ENCODE measurements at places on chromosomes 12 and 14.

DNA sequence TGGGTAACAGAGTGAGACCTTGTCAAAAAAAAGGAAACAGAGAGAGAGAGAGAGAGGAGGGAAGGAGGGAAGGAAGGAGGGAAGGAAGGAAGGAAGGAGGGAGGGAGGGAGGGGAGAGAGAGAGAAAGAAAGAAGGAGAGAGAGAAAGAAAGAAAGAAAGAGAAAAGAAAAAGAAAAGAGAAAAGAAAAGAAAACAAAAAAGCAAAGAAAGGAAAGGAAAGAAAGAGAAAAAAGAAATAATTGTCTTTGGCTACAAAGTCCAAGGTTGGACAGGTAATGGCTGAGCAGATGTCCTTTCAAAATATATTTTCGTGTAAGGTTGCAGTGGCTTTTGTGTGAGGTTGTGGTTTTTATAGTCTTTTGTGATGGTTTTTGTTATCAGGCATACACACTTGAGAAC is 21.6 kb upstream of the CCDC60 start:
- DNase-seq: no peak

DNA sequence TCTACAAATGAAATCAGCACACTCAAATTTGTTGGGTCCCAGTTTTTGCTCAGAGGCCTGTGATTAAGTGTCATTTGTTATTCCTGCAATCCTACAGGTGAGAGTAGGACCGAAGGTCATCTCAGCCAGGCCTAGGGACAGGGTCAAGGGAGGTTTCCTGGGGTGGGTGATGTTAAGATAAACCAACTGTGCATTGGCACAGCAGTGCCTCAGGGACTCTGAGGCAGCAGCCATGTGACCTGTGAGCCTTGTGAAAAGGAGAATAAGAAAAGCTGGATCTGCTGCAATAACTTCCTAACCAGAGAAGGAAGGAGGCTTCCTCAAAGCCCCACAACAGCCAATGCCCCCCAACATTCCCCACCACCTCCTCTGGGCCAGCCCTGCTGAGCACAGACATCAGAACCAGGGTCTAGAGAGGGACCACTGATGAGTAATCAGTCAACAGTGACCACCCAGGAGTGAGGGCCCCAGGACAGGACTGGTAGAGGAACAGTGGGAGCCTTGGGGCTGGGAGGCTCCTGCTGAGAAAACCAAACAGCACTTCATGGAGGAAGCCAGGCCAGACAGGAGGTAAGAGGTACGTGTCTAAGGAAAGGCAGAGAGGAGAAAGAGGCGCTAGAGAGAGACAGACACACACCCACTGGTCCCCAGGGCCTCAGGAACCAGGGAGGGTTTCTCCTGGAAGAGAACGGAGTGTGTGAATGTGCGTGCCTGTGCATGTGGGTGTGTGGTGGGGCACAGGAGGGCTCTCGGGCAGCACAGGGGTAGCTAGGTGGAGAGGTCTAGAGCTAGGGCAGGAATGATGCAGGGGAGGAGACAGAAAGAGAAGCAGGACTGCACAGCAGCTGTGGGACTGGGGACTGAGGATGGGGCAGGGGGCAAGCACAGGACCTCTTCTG is 82.4 kb downstream of the ITPK1 start:
- no peak for DNase-seq

GRCh38 chr12:26918321-26919215 is 19.2 kb downstream of the INTS13 start:
- no peak for DNase-seq

- DNase-seq: no peak
Observed at GRCh38 chr14:59537476-59537875, 39.1 kb downstream of the CCDC175 start.

GRCh38 chr12:67437011-67437410 is 167.9 kb downstream of the CAND1 start:
- no peak for DNase-seq

GRCh38 chr12:113310489-113310888 is 24.4 kb downstream of the SLC8B1 start:
- no peak for DNase-seq

DNA sequence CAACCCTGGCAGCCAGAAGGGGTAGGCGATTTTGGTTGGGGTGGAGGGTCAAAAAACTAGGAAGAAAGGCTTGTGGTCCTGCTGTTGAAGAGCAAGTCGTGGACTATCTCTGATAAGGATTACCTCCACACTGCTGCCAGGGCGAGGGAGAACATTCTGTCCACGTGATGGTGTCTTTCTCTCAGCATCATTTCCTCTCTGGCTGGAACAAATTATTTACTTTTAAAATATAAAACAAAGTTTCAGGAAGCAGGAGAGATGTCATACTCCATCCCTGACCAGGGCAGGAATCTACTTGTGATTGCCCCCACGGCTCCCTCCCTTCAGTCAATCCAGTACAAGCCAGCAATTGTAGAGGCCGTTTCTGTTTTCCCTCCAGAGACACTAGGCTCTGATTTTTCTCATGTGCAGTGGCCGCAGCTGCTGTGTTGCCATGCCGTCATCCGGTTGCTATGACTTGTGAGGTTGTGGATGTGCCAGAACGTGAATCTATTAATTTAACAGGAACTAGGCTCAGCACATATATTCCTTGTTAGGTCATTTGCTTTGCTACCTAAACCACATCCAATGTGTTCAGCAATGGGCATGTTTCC is 61.5 kb upstream of the PTGR2 start:
- no peak for DNase-seq

DNA sequence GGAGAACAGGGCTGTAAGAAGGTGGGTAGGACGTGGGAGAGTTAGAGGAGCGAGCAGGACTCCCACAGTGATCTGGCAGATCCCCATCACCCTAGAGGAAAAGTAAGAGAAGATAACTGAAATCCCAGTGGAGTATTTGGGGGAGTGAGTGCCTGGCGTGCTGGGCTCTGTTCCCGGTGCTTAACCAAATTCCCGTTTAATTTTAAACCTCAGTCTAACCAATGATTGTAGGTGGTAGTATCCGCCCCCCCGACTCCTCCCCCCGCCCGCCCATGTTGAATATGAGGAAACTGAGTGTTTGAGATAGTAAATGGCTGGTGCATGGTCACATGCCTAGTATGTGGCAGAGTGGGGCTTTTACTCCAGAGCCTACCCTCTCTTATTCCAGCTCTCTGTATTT is 1.2 kb downstream of the TARBP2 start:
- no peak for DNase-seq

GRCh38 chr14:96108911-96109310 is 69.7 kb downstream of the C14orf132 start:
- no peak for DNase-seq

- DNase-seq: no peak
Observed at GRCh38 chr12:114287821-114288525, 118.0 kb downstream of the TBX5 start.

DNA sequence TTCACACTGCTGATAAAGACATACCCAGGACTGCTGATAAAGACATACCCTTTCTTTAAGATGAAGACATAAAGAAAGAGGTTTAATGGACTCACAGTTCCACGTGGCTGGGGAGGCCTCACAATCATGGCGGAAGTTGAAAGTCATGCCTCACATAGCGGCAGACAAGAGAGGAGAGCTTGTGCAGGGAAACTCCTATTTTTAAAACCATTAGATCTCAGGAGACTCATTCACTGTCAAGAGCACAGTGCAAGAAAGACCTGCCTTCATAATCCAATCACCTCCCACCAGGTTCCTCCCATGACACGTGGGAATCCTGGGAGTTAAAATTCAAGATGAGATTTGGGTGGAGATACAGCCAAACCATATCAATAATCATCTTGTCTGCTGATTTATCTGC is 278.1 kb downstream of the SLC6A15 start:
- DNase-seq: no peak

GRCh38 chr12:118741194-118741593 is 240.1 kb upstream of the SRRM4 start:
- DNase-seq: no peak

DNA sequence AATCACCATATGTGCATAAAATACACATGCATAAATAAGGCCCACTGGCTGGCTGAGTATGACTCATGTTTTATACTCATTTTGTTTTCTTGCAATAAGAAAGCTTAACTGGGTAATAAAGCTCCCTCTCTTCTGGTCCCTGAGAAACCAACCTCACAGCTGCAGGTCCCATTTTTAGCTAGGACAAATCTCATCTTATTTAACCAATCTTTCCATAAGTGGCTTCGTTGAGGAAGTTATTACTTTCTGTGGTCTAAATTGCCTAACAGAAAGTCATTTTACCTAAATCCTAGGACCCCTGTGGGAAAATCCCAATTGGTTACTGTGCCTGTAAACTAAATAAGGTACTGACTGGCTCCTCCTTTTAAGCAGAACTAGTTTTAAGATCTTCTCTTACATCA is 232.8 kb upstream of the FBXO33 start:
- DNase-seq: no peak

- DNase-seq: no peak
Observed at GRCh38 chr12:105453316-105453715, 122.8 kb downstream of the C12orf75 start.

DNA sequence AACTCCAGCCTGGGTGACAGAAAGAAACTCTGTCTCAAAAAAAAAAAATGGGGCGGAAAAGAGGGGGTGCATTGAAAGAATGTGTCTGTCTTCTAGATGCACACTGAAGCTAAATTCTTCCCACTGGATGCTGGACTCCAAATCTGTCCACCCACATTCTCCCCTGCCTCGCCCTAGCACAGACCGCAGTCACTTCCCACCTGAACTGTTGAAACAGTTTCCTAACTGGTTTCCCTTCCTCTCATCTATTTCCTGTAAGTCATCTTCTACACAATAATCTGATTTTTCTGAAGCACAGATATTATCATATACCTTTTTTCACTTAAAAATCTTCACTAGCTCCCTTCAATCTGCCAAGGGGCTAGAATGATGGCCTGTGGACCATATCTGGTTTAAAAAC is 1.5 kb upstream of the HCAR1 start:
- peak; percentile 10 for DNase-seq

- no peak for DNase-seq
Observed at GRCh38 chr14:34325493-34325892, 136.5 kb downstream of the SPTSSA start.

DNA sequence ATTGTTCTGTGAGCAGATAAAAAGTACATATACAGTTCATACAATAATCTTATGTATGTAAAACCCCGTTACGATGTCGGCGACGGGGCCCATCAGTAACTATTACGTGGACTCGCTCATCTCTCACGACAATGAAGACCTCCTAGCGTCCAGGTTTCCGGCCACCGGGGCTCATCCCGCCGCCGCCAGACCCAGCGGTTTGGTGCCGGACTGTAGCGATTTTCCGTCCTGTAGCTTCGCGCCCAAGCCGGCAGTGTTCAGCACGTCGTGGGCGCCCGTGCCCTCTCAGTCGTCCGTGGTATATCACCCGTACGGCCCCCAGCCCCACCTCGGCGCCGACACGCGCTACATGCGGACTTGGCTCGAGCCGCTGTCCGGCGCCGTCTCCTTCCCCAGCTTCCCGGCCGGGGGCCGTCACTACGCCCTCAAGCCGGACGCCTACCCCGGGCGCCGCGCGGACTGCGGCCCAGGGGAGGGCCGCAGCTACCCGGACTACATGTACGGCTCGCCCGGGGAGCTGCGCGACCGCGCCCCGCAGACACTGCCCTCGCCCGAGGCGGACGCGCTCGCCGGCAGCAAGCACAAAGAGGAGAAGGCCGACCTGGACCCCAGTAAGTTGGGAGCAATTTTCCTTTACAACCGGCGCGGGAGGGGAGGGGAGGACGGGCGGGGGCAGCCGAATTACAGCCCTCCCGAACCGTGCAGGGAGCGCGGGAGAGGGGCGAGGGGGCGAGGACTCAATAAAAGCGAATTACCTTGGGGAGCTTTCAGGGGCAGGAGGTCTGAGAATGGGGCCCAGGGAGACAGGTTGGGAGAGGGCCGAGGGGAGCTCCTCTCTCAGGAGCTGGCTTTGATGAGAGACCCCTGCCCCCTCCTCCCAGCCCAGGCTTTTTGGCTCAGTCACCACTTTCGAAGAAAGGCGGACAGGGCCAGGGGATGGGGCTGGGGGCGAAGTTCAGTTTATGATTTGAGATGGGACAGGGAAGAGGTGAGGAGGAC is at the start of gene HOXC9:
Gene HOXC9 (plus strand): TSS at position 46 of the 999 bp plus-strand sequence. CDS start 28 bp downstream, at position 74.
- DNase-seq: no peak

- no peak for DNase-seq
Observed at GRCh38 chr14:74737753-74738325, 24.9 kb downstream of the FCF1 start.
